ENCODE measurements at places on chromosomes 1 and 21.

DNA sequence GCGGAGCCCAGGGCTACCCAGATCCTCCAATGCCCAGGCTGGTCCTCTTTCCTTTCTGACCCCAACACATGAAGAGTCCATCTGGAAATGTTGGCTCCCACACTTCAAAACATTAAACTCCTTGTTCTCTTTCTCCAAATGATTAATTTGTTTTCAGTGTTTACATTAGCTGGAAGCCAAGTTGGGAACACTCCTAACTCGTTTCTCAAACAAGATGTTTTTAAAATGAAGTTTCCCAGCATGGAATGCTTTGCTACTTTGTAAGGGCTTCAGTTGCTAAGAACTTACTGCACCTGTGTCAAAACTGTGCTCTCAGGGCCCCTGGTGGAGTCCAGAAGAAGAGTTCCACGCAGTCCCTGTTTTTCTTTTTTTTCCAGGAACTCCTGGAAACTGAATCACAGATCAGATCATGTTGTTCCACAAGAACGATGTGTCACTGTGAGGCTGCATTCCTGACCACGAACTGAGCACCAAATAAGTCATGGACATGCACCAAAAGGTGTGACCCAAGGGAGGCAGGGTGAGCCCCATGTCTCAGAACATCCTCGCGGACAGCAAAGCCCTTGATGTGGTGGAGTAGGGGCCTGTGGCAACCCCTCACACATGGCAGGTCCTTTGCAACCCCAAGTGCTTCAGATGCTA, 257.3 kb downstream of the KCNJ6 start:
- DNase-seq = no peak

- DNase-seq = no peak
Observed at GRCh38 chr1:92980732-92981647, 19.7 kb upstream of the DIPK1A start.

DNA sequence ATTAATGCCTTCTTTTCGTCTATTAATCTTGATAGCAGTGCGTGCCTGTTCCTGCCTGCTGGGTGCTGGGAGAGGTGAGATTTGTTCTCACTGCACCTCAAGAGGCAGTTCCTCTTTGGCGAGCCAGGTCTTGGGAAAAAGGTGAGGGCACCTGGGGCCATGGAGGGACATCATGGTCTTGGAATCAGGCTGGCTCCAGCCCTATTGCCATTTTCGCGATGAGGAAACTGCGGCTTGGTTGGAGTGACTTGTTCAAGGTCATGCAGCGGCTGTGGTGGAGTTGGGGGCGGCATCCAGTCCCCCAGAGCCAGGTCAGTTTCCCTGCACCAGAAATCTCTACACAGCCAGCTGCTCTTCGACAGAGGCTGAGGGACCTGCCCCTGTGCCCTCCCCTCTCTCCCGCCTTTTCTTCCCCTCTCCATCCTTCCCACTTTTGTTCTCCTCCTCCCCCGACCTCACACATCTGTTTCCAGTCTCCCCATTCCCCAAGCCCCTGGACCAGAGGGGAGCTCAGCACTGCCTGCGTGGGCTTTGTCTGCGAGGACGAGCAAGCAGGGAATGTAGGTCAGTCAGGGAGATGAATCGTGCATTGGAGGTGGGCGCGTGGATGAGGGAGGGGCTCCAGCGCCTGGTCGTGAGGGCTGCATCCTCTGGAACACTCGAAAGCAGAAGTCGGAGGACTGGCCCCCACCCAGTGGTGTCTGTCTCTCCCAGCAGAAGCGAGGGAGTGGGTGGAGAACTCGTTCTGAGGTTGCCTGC, 135.1 kb downstream of the ACTL8 start:
- no peak for DNase-seq

DNA sequence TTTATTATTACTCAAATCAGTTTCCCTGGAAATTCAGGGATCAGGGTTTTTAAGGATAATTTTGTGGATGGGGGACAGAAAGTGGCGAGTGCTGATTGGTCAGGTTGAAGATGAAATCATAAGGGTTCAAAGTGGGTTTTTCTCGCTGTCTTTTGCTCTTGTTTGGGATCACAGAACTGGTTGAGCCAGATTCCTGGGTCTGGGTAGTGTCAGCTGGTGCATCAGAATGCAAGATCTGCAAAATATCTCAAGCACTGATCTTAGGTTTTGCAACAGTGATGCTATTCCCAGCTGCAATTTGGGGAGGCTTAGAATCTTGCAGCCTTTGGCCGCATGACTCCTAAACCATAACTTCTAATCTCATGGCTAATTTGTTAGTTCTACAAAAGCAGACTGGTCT, 9.3 kb downstream of the CHI3L2 start:
- DNase-seq = no peak

All from activated CD8-positive, alpha-beta memory T cell treated with anti-CD3 and anti-CD28 coated beads for 1 hour (primary cell).